ENCODE measurements at places on chromosomes 16 and 17. TPM values are rescaled to one million over a fixed set of nuclear protein-coding genes. Genes with fewer than 3 reads are reported as not detected.

RNF213 gene
- 96.0 TPM for total RNA-seq

TEX19 gene
- not detected for total RNA-seq

HBQ1 gene
- total RNA-seq: not detected

TEKT5 gene
- total RNA-seq: not detected

OR1E1 gene
- total RNA-seq: not detected

CLDN6 gene
- total RNA-seq: not detected

CHD9NB gene
- total RNA-seq: 3.3 TPM

PRAC2 gene
- total RNA-seq: not detected

VTN gene
- 0.98 TPM for total RNA-seq

LPCAT2 gene
- total RNA-seq: 35.9 TPM

DNA sequence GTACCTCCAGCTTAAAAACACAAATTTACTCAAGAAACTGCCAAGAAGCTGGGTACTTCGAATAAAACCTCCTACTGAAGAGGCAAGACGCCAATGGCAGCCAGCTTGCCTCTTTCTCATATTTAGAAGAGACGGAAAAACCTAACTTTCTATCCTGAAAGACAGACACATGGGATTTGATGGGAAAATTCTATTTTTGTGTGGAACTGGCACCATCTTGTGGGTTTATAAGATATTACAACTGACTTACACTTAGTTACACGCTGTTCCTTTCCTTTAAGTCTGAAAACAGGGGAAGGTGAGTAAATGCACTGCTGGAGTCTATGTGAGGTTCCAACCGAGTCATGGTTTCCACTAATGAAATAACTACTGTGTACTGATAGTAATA is 10.3 kb downstream of the ZNF18 start:
- H3K27me3 ChIP-seq: no peaks in the 10 kb centered on the region
- no peaks in the 10 kb centered on the region for H3K4me1 ChIP-seq
- no peak overlapping the region for H3K27ac ChIP-seq
- no peak for DNase-seq
- no peaks in the 10 kb centered on the region for H3K36me3 ChIP-seq

- no peaks in the 10 kb centered on the region for H3K27me3 ChIP-seq
- no peaks in the 10 kb centered on the region for H3K36me3 ChIP-seq
- H3K4me1 ChIP-seq: peaks cover 22% of the 10 kb centered on the region
- peak overlapping the region; percentile 100 for H3K27ac ChIP-seq
- DNase-seq: peak; percentile 57
Observed at GRCh38 chr17:7476494-7476893, 2.9 kb downstream of the ZBTB4 start.

DNA sequence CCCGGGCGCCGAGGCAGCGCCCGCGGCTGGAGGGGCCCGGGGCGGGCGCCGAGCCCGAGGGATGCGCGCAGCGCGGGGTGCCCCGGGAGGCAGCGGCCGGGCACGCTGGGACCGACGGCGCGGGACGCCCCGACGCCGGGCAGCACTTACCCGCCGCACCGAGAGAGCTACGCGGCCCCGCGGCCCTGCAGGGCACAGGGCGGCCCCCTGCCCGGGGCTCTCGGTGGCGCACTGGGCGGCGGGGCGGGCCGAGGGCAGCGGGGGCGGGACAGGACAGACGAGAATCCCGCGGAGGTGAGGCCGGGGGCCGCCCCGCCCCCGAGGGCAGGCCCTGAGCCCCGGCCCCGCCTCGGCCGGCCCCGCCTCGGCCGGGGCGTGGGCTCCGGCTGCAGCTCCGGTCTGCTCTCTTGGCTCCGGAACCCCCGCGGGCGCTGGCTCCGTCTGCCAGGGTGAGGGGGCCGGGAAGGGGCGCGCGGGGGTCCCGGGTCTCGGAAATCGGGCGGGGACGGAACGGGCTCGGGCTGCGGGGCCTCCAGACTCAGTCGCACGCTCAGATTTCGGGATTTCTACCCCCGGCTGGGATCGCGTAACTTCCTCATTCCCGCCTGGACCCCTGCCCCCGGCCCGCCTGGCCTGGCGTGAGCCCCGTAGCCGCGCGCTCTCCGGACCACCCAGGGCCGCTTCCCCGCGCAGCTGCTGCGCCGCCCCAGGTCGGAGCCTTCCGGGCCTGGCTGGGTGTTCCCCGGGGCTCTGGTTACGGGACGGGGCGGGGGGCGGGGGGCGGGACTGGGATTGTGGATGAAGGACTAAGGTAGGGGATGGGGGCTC is at the start of gene PLD2:
Gene PLD2, plus strand, starts transcription at position 376 of the 828 bp plus-strand sequence. CDS start 621 bp downstream, outside the sequence.
- peaks cover 9% of the 10 kb centered on the region for H3K4me1 ChIP-seq
- H3K4me3 ChIP-seq: peak within 1 kb of the TSS; percentile 78
- H3K27me3 ChIP-seq: no peaks in the 10 kb centered on the region
- no peaks in the 10 kb centered on the region for H3K36me3 ChIP-seq
- DNase-seq: peak; percentile 76

GRCh38 chr16:27568077-27568476 is 18.1 kb downstream of the KATNIP start:
- no peak overlapping the region for H3K27ac ChIP-seq
- H3K4me1 ChIP-seq: no peaks in the 10 kb centered on the region
- DNase-seq: no peak
- no peak overlapping the region for H3K4me3 ChIP-seq

DNA sequence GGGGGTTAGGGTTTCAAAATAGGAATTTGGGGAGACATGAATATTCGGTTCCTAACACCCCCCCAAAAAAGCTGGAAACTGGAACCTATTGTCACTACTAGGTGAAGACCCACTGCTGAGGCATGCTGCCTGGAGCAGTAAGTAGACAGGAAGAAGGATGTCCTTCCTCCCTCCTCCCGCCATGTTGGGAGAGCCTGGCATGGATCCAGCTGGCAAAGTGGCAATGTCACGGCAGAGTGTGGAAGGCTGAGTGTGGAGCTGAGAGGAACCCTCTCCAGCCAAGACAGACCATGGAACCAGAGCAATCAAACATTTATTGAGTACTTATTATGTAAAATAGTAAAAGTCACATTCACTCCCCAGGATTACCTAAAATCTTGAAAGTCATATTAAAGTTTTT is 49.0 kb downstream of the CCDC182 start:
- no peak overlapping the region for H3K27ac ChIP-seq
- H3K36me3 ChIP-seq: no peaks in the 10 kb centered on the region
- H3K27me3 ChIP-seq: no peaks in the 10 kb centered on the region
- DNase-seq: no peak
- no peak overlapping the region for H3K4me3 ChIP-seq

- DNase-seq: no peak
- no peak overlapping the region for H3K4me3 ChIP-seq
- H3K27me3 ChIP-seq: no peaks in the 10 kb centered on the region
- H3K27ac ChIP-seq: no peak overlapping the region
Observed at GRCh38 chr16:81279392-81279791, 35.4 kb upstream of the GAN start.

DNA sequence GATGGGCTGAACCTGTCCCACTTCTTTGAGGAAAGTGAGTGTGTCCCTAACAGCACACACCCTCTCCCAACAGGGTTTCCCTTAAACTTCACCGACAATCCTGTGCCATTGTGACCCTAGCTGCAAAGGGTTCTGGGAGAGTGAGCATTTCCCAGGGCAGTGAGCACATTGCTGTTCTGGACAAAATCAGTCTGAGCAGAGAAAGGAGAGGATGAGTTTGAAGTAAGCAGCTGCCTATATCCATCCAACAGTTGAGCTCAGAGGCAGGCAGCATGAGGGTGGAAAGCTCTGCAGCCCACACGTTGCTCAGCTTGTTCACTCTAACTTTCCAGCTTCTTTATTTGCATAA is 296.5 kb upstream of the MAF start:
- H3K4me1 ChIP-seq: no peaks in the 10 kb centered on the region
- H3K27me3 ChIP-seq: no peaks in the 10 kb centered on the region
- DNase-seq: no peak
- no peak overlapping the region for H3K27ac ChIP-seq
- no peaks in the 10 kb centered on the region for H3K36me3 ChIP-seq
- no peak overlapping the region for H3K4me3 ChIP-seq

GRCh38 chr17:4006745-4007211 is 42.5 kb upstream of the ATP2A3 start:
- no peak overlapping the region for H3K4me3 ChIP-seq
- no peaks in the 10 kb centered on the region for H3K27me3 ChIP-seq
- H3K4me1 ChIP-seq: no peaks in the 10 kb centered on the region
- no peak overlapping the region for H3K27ac ChIP-seq
- no peak for DNase-seq
- H3K36me3 ChIP-seq: peaks cover 3% of the 10 kb centered on the region

- no peak for DNase-seq
- peaks cover 18% of the 10 kb centered on the region for H3K4me1 ChIP-seq
- H3K27me3 ChIP-seq: no peaks in the 10 kb centered on the region
- H3K36me3 ChIP-seq: no peaks in the 10 kb centered on the region
- H3K27ac ChIP-seq: peak overlapping the region; percentile 91
- H3K4me3 ChIP-seq: peak overlapping the region; percentile 100
Observed at GRCh38 chr17:78356101-78356713, 3.7 kb downstream of the SOCS3 start.

DNA sequence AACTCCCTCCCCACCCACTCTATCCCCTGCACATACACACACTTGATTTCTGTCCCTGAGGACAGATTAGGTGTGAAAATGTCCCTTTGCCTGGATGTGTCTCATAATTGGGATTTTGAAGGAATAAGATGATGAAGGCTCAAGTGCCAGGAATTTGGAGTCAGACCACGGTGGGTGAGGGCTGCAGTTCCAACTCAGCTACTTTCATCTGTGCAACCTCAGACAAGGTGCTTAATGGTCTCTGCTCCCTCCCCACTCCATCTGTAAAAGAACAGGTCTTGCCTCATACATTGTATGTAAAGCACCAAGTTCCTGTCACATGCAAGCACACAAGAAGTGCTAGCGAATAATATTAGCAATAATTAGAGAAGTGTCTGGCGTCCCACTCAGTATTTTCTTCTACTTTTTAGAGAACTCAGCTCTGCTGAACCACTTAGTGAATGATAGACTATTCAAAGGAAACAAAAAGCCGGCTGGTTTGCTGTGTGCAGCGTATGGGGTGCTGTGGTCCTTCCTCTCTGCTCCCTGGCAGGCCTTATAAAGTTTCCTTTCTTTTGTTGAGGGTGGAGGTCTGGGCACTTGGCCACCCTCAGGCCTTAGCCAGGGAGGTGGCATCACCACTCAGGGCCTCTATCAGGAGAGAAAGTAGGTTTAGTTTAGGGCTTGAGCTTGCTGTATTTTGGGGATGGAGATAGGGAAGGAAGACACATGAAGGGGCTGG is 6.4 kb downstream of the TBX4 start:
- no peaks in the 10 kb centered on the region for H3K36me3 ChIP-seq
- H3K4me1 ChIP-seq: no peaks in the 10 kb centered on the region
- peaks cover 96% of the 10 kb centered on the region for H3K27me3 ChIP-seq
- H3K27ac ChIP-seq: no peak overlapping the region

DNA sequence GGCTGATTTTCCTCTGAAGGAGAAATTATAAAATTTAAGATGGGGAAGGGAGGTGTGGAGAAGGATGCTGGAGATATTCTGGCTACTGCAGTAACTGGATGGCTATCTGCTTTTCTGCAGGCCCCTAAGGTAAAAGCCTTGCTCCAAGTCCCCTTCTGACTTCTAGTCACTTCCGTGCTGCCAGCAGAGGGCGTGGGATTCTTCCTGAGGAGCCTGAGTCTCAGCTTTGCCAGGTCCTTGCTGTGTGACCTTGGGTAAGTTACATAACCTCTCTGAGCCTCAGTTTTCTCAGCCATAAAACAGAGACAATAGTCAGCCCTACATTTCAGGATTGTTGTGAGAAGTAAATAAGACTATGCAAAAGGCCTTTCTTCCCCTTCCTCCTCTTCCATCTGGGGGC is 24.3 kb upstream of the TMEM220 start:
- H3K36me3 ChIP-seq: no peaks in the 10 kb centered on the region
- DNase-seq: no peak
- H3K27ac ChIP-seq: no peak overlapping the region
- no peaks in the 10 kb centered on the region for H3K27me3 ChIP-seq
- H3K4me3 ChIP-seq: no peak overlapping the region

DNA sequence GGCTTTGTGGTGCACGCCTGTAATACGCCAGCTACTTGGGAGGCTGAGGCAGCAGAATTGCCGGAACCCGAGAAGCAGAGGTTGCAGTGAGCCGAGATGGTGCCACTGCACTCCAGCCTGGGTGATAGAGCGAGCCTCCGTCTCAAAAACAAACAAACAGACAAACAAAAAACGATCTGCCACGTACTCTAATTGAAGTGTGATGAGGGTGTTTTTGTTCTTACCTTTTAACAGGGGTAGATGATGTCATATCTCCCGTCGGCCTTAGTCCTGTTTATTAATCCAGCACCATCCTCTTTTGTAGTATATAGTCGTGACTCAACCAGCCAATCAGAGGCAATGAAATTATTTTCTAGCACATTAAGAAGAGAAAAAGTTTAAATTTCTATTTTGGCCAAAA is 58.5 kb downstream of the IQCK start:
- DNase-seq: no peak
- no peaks in the 10 kb centered on the region for H3K4me1 ChIP-seq
- H3K27ac ChIP-seq: no peak overlapping the region

DNA sequence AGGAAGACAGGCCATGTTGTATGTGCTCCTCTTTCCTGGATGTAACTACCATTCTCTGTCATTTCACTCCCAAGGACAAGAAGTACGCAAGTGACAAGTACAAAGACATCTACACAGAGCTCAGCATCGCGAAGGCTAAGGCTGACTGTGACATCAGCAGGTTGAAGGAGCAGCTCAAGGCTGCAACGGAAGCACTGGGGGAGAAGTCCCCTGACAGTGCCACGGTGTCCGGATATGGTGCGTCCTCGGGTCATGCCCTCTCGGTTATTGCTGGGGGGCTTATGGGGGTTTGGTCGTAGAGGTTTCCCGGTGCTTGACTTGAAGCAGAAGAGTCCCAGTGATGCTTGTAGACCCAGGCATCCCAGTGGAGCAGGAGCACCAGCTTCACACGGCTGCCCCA is 29.0 kb downstream of the PLD6 start:
- no peaks in the 10 kb centered on the region for H3K27me3 ChIP-seq
- H3K4me3 ChIP-seq: no peak overlapping the region
- H3K36me3 ChIP-seq: peaks cover 10% of the 10 kb centered on the region
- no peak overlapping the region for H3K27ac ChIP-seq
- no peaks in the 10 kb centered on the region for H3K4me1 ChIP-seq

- DNase-seq: no peak
- H3K4me1 ChIP-seq: peaks cover 25% of the 10 kb centered on the region
- no peaks in the 10 kb centered on the region for H3K36me3 ChIP-seq
Observed at GRCh38 chr16:48540222-48540900, 69.6 kb downstream of the N4BP1 start.

- H3K36me3 ChIP-seq: no peaks in the 10 kb centered on the region
- no peak overlapping the region for H3K4me3 ChIP-seq
- H3K4me1 ChIP-seq: no peaks in the 10 kb centered on the region
- no peak overlapping the region for H3K27ac ChIP-seq
- DNase-seq: no peak
- H3K27me3 ChIP-seq: no peaks in the 10 kb centered on the region
Observed at GRCh38 chr17:64608571-64608981, 53.5 kb downstream of the SMURF2 start.

DNA sequence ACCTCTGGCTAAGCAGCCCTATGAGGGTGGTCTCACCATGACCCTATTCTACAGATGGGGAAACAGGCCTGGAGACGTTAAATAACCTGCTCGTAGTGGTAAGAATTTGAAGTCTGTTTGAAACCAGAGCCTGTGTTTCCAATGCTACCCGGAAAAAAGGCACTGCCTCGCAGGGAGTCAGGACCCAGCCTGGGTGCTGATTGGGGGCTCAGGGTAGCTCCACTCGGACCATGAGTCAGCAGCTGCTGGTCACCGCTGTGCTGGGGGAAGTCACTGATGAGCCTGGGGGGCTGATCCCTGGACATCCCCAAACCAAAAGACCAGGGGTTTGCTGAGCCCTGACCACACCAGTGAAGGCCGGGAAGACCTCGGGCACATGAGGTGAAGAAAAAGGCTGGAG is 9.4 kb upstream of the PLD6 start:
- no peaks in the 10 kb centered on the region for H3K27me3 ChIP-seq
- H3K4me1 ChIP-seq: no peaks in the 10 kb centered on the region
- no peak for DNase-seq
- H3K4me3 ChIP-seq: no peak overlapping the region
- H3K27ac ChIP-seq: no peak overlapping the region
